Hair follicle dermal papilla cell (primary cell): ENCODE measurements at places on chromosomes 1 and 21. TPM values are rescaled to one million over a fixed set of nuclear protein-coding genes. Genes with fewer than 3 reads are reported as not detected.

The GPR37L1 gene
- total RNA-seq = not detected in 2 replicates

The JAM2 gene
- 14.7 and 16.2 TPM in 2 replicates for total RNA-seq

The ERVH48-1 gene
- not detected in 2 replicates for total RNA-seq

The CTTNBP2NL gene
- 33.2 and 36.8 TPM in 2 replicates for total RNA-seq

The DISC1 gene
- 11.7 and 13.8 TPM in 2 replicates for total RNA-seq

The GPR25 gene
- total RNA-seq = not detected in 2 replicates

The FALEC gene
- not detected in 2 replicates for total RNA-seq

The COL8A2 gene
- 38.0 and 39.0 TPM in 2 replicates for total RNA-seq

The DTL gene
- total RNA-seq = 1.1 and 2.9 TPM in 2 replicates

The DMBX1 gene
- total RNA-seq = not detected in 2 replicates
